ENCODE measurements at places on chromosomes 2 and 18.

DNA sequence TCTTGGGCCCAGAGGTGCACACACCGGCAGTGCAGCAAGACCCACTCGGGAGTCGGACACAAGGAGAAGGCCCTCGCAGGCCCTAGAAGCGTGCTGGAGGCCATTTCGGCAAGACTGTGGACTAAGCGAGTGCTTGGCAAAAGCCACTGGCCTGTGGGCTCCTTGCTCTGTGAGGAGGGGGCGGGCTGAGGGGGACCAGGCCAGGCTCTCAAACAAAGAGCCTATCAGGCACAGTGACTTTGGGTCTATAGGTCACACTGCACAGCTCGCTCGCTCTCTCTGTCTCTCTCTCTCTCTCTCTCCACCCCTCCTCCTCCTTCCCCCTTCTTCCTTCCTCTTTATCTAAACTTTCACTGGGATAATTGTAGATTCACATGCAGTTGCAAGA lies 23.6 kb upstream of the ZCCHC2 start:
- no peak for DNase-seq

GRCh38 chr2:25062511-25062917 lies 20.6 kb downstream of the EFR3B start:
- DNase-seq: no peak

DNA sequence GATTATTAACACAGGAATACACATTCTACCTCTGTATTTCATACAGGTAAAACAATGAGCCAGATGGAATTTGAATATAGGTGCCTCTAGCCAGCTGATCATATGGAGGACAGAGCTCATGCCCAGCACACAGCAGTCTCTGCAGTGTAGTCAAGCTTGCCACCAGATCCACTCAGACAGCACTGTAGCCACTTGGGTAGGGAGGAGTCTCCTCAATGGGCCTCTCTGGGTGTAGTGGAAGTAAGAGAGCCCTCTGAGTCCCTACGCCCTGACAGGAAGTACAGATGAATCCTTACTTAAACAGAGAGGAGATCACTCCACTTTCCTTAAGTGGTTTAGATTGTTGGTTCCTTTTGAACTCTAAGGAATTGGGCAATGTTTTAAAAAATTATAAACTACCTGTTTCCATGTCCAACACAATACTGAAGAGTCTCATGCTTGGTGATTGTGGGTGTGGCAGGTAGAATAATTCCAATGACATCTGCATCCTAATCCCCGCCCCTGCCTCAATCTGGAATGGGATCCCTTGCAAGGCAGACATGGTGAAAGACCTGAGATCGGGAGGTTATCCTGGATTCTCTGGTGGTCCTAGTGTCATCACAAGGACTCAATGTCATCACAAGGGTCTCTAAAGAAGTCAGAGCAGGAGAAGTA lies 23.0 kb upstream of the TMEM200C start:
- no peak for DNase-seq

DNA sequence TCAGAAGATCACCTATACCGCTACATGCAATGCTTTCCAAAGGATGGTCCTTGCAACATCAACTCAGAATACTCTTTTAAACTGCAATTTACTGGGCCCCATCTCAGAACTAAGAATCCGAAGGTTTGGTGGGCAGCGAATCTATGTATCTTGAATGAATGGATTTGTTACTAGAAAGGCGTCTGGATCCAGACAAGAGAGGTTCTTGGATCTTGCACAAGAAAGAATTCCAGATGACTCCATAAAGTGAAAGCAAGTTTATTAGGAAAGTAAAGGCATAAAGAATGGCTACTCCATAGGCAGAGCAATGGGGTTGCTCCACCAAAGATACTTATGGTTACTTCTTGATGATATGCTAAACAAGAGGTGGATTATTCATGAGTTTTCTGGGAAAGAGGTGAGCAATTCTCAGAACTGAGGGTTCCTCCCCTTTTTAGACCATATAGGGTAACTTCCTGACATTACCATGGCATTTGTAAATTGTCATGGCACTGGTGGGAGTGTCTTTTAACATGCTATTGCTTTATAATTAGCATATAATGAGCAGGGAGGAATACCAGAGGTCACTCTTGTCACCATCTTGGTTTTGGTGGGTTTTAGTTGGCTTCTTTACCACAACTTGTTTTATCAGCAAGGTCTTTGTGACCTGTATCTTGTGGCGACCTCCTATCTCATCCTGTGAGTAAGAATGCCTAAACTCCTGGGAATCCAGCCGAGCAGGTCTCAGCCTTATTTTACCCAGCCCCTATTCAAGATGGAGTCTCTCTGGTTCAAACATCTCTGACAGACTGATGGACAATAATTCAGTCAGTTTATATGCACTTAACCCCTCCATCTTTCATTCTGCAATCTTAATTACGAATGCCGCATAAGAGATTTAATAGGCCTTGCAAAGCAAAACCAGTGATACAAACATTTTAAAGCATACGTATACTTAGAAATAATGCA lies 7.5 kb upstream of the RMDN2 start:
- DNase-seq: no peak

GRCh38 chr2:5846881-5847280 lies 154.7 kb downstream of the SOX11 start:
- DNase-seq: no peak

GRCh38 chr2:238060096-238060541 lies 682 bp upstream of the SCLY start:
- no peak for DNase-seq

- DNase-seq: no peak
These were observed 22.2 kb upstream of the DNAH6 start for GRCh38 chr2:84494070-84494469.

DNA sequence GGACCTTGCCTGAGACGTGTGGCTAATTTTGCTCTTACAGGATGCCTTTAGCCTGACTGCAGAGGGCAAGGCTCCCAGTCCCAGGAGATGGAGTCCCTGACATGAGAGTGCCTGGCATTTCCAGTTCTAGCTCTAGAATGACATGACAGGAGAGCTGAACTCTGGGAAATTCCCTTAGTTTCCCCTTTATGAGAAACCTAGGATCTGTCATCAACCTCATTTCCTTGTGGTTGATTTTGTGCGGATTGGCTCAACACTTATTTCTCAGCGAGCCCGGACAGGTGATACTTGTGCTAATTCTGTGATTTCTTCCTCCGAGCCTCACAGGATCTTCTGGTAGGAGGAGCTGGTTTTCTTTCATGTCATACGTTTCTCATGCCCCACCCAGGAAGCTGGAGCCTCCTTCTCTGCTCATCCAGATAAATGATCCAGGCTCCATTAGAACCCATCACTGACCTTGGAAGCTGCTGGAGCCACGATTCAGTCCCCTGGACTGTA lies at the start of gene IL36G:
TSS of gene IL36G (plus strand) at position 448 of the 498 bp plus-strand sequence. CDS start 633 bp downstream, outside the sequence.
- no peak for DNase-seq

DNA sequence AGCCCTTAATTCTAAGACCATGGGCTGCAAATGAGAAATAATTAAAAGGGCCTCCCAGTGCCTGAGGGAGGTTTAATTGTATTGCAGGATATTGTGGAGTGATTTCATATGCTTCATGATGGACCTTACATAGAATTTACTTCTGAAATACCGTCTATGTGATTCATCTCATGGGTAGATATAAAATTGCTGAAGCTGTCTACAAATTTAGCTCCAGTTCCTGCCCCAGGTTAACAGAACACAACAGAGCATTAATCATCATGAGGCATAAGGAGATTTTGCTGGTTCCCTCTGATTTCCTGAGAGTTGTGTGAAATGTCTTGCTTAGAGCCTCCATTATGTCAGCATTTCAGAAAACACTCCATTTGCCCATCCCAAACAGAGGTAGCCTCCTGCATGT lies 770 bp downstream of the UPP2 start:
- no peak for DNase-seq

GRCh38 chr2:120861576-120862191 lies 126.0 kb downstream of the GLI2 start:
- no peak for DNase-seq

DNA sequence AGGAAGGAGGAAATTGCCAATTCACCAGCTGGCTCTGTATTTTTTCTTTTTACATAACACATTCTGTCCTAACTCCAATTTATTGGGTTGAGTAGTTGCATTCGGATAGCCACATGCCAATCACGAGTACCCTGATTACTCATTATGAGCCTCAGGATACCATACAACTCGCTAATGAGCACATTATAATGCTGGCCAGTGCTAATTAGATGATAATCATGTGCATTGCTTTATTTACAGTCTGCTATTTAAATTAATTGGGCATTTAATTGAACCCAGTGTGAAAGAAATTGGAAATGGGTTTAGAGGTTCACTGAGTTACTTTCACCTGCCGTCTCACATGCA lies 15.2 kb downstream of the G6PC2 start:
- no peak for DNase-seq

GRCh38 chr2:42124011-42124785 lies 45.0 kb upstream of the EML4 start:
- no peak for DNase-seq

GRCh38 chr2:240142859-240143258 lies 2.4 kb upstream of the OTOS start:
- DNase-seq: no peak

DNA sequence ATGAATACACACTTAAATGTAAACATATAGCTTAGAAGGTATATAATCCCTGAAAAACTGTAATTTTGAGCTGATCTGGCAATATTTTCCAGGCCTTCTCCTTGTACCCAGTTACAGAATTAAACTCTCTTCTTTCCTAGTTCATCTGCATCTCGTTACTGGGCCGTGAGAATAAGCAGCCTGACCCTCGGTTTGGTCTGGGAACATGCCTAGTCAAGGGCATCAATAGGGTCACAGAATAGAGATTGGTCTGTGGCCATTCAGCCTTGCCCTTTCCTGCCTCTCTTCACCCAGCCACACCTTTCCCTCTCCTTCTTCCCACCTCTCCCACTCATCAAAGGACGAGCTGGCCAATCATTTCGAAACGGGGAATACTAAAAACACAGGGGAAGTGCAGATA lies 27.3 kb downstream of the SULT1C2 start:
- no peak for DNase-seq

GRCh38 chr2:47771211-47771610 lies 11.7 kb upstream of the MSH6 start:
- DNase-seq: peak; percentile 31

DNA sequence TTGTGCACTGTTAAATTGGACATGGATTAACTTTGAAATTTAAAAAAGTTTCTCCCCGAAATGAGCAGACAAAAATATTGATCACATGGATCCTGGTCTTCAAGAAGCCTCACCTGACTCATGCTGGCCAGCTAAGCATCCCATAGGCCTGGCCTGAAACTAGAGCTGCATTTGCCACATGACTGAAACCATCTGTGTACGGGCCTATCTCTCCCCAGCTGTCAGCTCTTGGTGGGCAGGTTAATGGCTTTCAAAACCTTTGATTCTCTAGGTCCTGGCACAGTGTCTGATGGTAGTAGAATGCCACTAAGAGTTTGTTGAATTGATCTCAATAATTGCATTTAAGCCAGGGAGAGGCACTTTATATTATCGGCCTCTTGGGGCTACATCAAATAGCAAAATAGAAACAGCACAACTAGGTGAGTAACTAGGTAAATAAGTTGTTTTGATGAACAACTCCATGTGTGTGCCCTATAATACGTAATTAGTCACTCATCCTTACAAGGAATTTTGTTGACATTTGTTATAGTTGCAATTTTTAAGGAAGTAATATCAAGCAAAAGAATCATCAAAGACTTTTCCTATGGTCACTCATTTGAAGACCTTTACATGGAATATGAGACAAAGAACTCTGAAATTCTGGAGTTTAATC lies 251.1 kb downstream of the SP3 start:
- DNase-seq: no peak

DNA sequence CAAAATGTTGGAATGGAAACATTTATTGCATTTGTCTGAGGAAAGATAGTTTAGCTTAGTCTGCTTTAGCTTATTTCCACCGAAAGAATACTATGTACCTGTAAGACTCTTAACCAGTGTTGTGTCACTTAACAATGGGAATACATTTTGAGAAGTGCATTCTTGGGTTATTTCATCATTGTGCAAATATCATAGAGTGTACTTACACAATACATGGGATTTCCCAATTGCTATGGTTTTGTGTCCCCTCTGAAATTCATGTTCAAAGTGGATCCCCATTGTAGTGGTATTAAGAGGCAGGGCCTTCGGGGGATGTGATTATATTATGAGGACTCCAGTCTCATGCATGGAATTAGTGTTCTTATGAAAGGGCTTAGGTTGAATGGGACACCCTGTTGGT lies 249.4 kb upstream of the UBE2E3 start:
- no peak for DNase-seq

DNA sequence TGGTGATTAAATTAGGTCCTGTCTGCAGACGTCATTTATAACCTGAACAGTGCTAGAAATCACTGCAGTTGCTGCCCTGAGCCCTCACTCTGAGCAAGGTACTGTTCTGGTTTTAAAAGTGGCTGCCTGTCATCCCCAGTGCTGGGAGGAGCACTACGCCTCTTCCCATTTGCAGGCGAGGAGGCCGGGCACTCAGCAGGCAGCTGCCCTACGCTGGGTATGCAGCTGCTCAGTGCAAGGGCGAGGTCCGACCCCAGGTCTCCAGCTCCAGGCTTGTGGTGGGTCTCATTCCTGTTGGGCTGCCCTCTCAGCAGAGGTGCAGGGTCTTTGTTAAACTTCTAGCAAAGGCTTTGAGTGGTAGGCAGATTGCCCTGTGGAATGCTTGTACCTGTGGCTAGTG lies 15.7 kb downstream of the CNDP2 start:
- DNase-seq: no peak

- DNase-seq: no peak
These were observed 979 bp upstream of the FAHD2B start for GRCh38 chr2:97095661-97096060.

DNA sequence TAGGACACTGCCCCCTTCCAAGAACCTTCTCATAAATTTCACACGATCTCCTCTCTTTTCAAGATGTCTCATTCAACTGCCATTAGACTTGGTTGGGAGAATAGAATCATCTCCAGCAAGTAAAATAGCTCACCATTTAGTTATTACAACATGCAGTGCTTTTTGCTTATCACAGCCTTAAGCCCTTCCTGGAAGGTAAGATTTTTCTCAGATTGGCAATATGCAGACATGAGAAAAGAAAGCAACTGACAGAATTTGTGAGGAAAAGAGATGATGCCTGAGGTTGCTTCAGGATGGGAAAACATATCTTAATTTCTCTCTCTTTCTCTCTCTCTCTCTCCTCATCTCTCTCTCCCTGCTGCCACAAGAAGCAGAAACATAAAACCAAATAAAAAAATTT lies 855.1 kb upstream of the ACVR2A start:
- no peak for DNase-seq

GRCh38 chr2:215019521-215020145 lies 118.8 kb downstream of the ABCA12 start:
- no peak for DNase-seq

DNA sequence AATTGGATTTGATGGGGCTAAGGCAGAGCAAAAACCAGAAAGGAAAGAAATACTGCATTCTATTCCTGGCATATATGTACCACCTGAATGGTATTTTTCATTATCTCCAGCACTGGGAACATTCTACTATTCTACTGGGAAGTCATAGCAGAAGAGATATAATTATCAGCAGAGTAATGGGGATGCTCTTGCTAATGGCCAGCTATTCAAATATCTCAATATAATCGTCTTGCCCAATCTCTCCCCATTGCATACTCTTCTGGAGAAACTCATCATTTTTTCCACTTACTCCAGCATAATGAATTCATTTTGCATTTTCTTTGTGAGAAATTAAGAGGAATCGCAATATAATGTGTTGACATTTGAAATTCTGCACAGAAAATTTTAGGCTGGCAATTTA lies 1794.7 kb upstream of the PIK3C3 start:
- DNase-seq: no peak
